ENCODE measurements at places on chromosomes 2 and 18.
A peak's percentile ranks its signal among the peaks of the same experiment; 100 is the strongest.

DNA sequence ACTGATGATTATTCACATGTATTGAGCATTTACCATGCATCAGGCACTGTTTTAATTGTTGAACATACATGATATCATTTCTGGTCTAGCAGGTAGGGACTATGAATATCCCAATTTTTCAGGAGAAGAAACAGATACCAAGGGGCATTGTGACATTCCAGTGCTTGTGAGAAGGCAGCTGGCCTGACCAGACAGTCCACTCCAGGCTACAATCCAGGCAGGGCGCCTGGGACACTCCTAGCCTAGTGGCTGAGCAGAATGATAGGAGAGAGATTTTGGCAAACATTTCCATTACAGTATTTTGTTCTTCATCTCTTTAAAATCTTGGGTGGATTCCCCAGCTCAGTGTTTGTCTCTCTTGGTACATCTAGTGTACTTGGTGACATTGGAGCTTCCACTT lies 24.9 kb downstream of the ZNF892 start:
- no peak for DNase-seq

- peak; percentile 55 for DNase-seq
Observed at GRCh38 chr18:79402977-79403722, 7.4 kb downstream of the NFATC1 start.

DNA sequence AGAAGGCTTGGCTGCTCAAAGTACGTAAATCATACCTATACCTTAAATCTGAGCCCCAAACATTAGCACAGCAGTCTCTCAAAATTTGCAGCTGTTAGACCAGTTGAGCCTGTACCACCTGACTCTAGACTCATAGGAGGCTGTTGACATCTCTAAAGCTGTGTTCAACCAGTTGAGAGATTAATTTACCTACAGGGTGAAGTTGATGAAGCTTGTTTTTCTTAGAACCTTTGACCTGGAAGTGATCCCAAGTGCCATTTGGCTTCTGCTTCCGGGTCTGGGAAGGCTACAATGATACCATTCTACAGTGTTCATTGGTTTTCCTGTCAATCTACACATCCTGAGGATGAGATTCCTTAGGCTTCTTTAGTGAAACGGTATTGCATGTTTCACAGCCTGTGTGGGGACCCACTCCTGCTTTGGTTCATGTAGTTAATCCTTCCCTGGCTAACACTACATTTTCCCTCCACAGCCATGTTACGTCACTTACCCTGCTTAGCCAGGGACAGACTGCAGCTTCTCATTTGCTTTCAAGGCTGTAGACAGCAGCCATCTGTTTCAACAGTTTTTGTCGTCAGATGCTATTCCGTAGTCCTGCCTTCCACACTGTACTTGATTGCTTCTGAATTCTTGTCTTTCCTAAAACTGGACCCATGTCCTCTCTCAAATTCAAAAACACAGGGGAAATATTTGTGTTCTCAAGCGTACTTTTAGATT lies 4.7 kb upstream of the IL1RL2 start:
- DNase-seq = no peak

- no peak for DNase-seq
Observed at GRCh38 chr2:236173036-236173728, 5.0 kb upstream of the GBX2 start.

- no peak for DNase-seq
Observed at GRCh38 chr2:119549241-119549640, 5.0 kb downstream of the CFAP221 start.

- no peak for DNase-seq
Observed at GRCh38 chr2:133819906-133820305, 251.6 kb upstream of the NCKAP5 start.

GRCh38 chr18:54220406-54220805 lies 4.1 kb downstream of the MBD2 start:
- no peak for DNase-seq

DNA sequence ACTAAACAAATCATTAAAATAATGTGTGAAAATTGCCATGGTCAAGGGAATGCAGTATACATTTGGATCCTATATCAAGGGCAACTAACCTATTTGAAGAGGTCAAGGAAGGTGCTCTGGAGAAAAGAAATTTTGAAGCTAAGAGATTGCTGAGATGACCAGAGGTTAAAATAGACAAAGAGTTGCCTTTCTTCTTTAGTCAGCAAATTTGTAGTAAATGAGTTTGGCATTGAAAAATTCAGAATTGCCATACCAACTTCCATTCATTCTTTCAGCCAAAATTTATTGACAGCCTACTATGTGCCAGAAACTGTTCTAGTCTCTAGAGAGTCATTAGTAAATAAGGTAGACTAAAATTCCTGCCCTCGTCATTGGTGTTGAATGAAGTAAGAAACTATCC lies 396.2 kb downstream of the BCL11A start:
- no peak for DNase-seq

DNA sequence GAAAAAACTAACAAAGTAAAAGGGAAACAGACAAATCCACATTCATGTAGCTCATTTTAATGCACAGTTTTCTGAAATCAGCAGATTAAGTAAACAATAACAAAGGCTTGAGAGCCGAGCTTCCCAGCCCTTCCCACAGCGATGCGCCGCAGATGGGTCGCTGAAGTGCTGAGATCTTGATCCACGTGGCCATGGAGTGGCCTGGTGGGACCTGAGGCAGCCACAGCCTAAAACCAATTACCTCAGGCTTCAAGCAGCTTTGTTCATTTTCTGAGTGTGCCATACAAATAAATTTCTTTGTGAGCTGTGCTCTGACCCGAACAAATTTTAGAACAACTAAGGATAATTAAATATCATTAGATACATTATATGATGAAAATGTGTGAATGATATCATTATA lies 25.6 kb upstream of the CYRIA start:
- DNase-seq = no peak

DNA sequence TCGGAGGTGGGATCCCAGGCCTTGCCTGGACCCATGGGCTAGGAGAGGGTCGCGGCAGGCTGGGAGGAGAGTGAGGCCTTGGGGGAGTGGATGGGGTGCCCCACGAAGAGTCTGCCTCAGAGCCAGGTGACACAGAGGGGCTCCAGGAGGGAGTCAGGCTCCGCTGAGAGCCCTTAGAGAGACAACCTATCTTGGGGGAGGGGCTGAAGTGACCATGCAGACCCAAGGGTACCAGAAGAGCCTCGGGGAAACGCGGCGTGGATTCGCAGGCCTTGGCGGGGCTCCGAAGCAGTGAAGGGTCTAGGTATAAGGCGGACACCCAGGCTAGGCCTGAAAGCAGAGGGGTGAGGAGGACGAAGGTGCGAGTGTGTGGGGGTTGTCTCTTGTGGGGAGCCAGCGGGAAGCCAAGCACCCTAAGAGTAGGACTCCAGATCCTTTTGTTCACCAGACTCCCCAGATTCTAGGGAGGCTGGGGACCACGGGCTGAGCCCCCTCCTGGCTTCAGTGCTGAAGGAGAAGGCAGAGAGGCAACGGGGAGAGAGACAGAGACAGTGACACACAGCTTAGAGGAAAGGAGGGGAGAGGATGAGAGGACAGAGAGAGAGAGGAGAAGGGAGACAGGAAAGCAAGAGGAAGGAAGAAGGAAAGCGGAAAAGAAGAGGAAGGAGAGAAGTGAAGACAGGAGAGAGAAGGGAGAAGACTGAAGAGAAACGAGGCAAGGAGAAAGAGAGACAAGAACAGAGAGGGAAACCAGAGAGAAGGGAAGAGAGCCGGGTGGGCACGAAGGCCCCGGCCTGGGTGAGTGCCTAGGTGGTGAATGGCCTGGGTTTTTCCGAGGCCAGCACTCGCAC lies 1.1 kb upstream of the HOXD11 start:
- DNase-seq = no peak

GRCh38 chr2:215372968-215373649 lies 61.2 kb downstream of the ATIC start:
- no peak for DNase-seq

- no peak for DNase-seq
Observed at GRCh38 chr18:76963936-76964335, 141.6 kb downstream of the ZNF236 start.
